Activated T-helper 1 cell treated with anti-CD3 and anti-CD28 coated beads, Interleukin-12 subunit alpha, Interleukin-12 subunit beta, Interleukin-2, Interleukin-4 antibody, amounts not matched to agents 30 ng/mL and 10 ng/mL and 1 ng/mL, durations not matched to agents 14 hours and 24 hours and 36 hours (primary cell): ENCODE measurements at places on chromosomes 6 and 20.

GRCh38 chr20:20566516-20566915 is 145.9 kb downstream of the RALGAPA2 start:
- peaks cover 5% of the 10 kb centered on the region for H3K4me1 ChIP-seq
- H3K27me3 ChIP-seq = no peaks in the 10 kb centered on the region
- peaks cover 14% of the 10 kb centered on the region for H3K36me3 ChIP-seq
- no peak overlapping the region for H3K4me3 ChIP-seq
- no peak overlapping the region for H3K27ac ChIP-seq

DNA sequence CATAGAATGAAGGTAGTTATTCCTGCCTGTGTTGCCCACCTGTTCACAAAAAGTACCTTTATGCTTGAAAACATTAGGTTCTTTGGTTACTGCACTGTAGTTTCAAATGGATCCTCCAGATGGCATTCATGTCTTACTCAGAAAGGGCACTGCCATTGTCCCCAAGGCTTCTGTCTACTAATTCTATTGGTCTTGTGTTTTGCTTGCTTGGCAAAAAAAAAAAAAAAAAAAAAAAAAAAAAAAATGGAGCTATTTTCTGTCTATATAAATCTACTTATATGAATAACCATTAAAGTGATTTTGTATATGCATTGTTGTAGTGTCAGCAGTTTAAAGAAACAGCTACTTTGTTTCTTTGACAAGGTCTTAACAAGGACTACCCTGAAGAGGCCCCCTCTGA is 12.7 kb upstream of the EFHC1 start:
- no peak overlapping the region for H3K27ac ChIP-seq
- DNase-seq = no peak
- no peaks in the 10 kb centered on the region for H3K4me1 ChIP-seq
- H3K4me3 ChIP-seq = no peak overlapping the region

- no peaks in the 10 kb centered on the region for H3K4me1 ChIP-seq
- peaks cover 2% of the 10 kb centered on the region for H3K27me3 ChIP-seq
- DNase-seq = no peak
- H3K27ac ChIP-seq = no peak overlapping the region
- H3K4me3 ChIP-seq = no peak overlapping the region
Measured at GRCh38 chr6:126722411-126722810, 382.5 kb downstream of the CENPW start.

DNA sequence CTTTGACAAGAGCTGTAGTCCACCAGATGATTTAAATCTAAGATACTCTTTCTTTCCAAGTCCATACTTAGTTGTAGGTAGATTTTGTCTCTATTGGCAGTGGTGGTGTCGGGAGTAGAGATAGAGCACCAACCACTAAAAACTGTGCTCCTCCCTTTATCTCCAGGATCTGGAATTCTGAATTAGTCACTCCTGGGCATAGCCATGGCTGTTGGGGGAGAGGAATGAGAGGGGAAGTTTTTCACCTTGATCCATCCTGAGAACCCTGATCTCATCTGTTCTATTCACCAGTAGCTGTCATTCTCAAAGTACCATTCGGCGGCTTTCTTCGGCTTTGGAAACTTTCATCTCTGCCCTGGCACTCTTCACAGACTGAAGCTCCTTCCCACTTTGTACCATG is 35.6 kb upstream of the NKX2-4 start:
- H3K4me1 ChIP-seq = no peaks in the 10 kb centered on the region
- no peak for DNase-seq
- no peaks in the 10 kb centered on the region for H3K36me3 ChIP-seq
- H3K27me3 ChIP-seq = peaks cover 20% of the 10 kb centered on the region
- H3K4me3 ChIP-seq = no peak overlapping the region

GRCh38 chr6:7974565-7974937 is 64.0 kb upstream of the TXNDC5 start:
- no peak overlapping the region for H3K27ac ChIP-seq
- H3K4me3 ChIP-seq = no peak overlapping the region
- no peak for DNase-seq
- peaks cover 19% of the 10 kb centered on the region for H3K27me3 ChIP-seq
- H3K36me3 ChIP-seq = no peaks in the 10 kb centered on the region
